T-cell (primary cell): ENCODE measurements at places on chromosomes 4 and X.

GRCh38 chrX:26146024-26146423 is 7.9 kb downstream of the MAGEB18 start:
- H3K4me1 ChIP-seq = no peaks in the 10 kb centered on the region
- no peak for DNase-seq
- no peak overlapping the region for H3K27ac ChIP-seq
- H3K36me3 ChIP-seq = no peaks in the 10 kb centered on the region

DNA sequence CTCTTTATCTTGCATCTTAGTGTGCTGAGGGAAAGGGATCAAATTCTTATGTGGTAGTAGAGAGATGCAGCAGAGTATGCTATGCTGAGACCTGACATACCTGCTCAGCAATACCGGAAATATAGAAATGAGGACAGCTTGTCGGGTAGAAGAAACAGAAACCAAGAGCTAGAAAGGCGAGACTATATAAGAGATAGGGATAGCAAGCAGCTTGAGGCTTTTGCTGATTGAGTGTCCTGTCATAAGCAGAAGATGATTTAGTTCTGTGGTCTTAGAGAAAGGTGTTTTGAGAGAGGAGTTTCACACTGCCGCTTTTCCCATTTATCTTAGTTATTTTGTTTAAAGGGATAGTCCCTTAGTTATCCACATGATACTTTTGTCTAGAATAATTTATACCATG is 31.7 kb downstream of the USP9X start:
- H3K27ac ChIP-seq = peak overlapping the region; percentile 55
- H3K4me1 ChIP-seq = peaks cover 39% of the 10 kb centered on the region
- H3K27me3 ChIP-seq = no peaks in the 10 kb centered on the region
- H3K36me3 ChIP-seq = no peaks in the 10 kb centered on the region
- DNase-seq = no peak

- H3K4me1 ChIP-seq = no peaks in the 10 kb centered on the region
- no peaks in the 10 kb centered on the region for H3K27me3 ChIP-seq
- H3K36me3 ChIP-seq = no peaks in the 10 kb centered on the region
- no peak for DNase-seq
- H3K27ac ChIP-seq = no peak overlapping the region
- no peak overlapping the region for H3K4me3 ChIP-seq
Observed at GRCh38 chr4:127103681-127104115, 529.1 kb upstream of the INTU start.

GRCh38 chrX:10939424-10939823 is 171.7 kb upstream of the HCCS start:
- DNase-seq = no peak
- H3K4me1 ChIP-seq = no peaks in the 10 kb centered on the region
- no peaks in the 10 kb centered on the region for H3K36me3 ChIP-seq

DNA sequence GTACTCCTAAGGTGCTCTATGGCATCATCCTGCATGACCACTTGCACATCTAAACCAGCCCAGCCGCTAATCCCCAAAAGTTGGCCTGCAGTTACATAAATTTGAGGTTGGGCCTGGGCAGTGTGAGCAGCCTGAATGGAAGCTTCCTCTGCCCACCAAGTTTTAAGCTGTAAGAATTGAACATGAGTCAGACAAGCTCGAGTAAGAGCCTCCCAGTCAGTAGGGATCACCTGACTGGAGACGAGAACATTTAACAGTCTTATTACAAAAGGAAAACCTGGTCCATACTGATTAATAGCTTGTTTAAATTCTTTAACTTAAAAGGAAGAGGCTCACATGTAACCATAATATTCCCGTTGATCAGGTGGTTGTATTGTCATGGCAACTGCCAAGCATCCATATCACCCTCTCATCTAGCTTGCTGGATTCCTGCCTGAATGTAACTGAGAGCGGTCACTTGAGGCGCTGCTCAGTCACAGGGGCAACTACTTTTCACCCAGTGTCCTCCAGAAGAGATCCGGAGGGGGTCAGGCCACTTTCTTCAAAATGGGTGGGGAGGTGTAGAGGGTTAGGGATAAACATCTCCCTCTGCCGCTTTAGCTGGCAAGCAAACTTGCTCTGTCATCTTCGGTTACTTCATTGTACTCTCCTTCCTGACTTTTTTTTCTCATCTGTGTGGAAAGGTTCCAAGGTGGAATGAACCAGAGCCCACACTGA is 56.6 kb upstream of the WDR1 start:
- H3K27ac ChIP-seq = no peak overlapping the region
- DNase-seq = no peak
- H3K4me1 ChIP-seq = no peaks in the 10 kb centered on the region
- no peaks in the 10 kb centered on the region for H3K27me3 ChIP-seq

GRCh38 chr4:78179196-78179595 is 122.1 kb downstream of the FRAS1 start:
- H3K27ac ChIP-seq = no peak overlapping the region
- no peak overlapping the region for H3K4me3 ChIP-seq
- H3K36me3 ChIP-seq = no peaks in the 10 kb centered on the region
- no peaks in the 10 kb centered on the region for H3K4me1 ChIP-seq
- H3K27me3 ChIP-seq = no peaks in the 10 kb centered on the region
- no peak for DNase-seq

- H3K27me3 ChIP-seq = no peaks in the 10 kb centered on the region
- no peak overlapping the region for H3K27ac ChIP-seq
- H3K36me3 ChIP-seq = peaks cover 6% of the 10 kb centered on the region
- H3K4me3 ChIP-seq = no peak overlapping the region
Observed at GRCh38 chrX:110026099-110026844, 23.4 kb downstream of the TMEM164 start.

- H3K4me1 ChIP-seq = no peaks in the 10 kb centered on the region
- H3K27me3 ChIP-seq = no peaks in the 10 kb centered on the region
- no peak overlapping the region for H3K4me3 ChIP-seq
- no peak overlapping the region for H3K27ac ChIP-seq
Observed at GRCh38 chr4:91032725-91033445, 905.7 kb downstream of the CCSER1 start.

GRCh38 chrX:74232859-74233258 is 71.1 kb upstream of the ZCCHC13 start:
- no peaks in the 10 kb centered on the region for H3K27me3 ChIP-seq
- H3K27ac ChIP-seq = no peak overlapping the region
- no peak for DNase-seq
- no peaks in the 10 kb centered on the region for H3K36me3 ChIP-seq
- no peaks in the 10 kb centered on the region for H3K4me1 ChIP-seq

- H3K27me3 ChIP-seq = no peaks in the 10 kb centered on the region
- no peak overlapping the region for H3K4me3 ChIP-seq
- no peaks in the 10 kb centered on the region for H3K4me1 ChIP-seq
- no peak for DNase-seq
- no peak overlapping the region for H3K27ac ChIP-seq
Observed at GRCh38 chr4:188439641-188440311, 300.5 kb downstream of the TRIML1 start.

- H3K27me3 ChIP-seq = no peaks in the 10 kb centered on the region
- H3K4me3 ChIP-seq = peak overlapping the region; percentile 68
- H3K36me3 ChIP-seq = no peaks in the 10 kb centered on the region
- no peak for DNase-seq
- H3K4me1 ChIP-seq = peaks cover 4% of the 10 kb centered on the region
Observed at GRCh38 chrX:41276661-41277506, 57.1 kb upstream of the DDX3X start.

DNA sequence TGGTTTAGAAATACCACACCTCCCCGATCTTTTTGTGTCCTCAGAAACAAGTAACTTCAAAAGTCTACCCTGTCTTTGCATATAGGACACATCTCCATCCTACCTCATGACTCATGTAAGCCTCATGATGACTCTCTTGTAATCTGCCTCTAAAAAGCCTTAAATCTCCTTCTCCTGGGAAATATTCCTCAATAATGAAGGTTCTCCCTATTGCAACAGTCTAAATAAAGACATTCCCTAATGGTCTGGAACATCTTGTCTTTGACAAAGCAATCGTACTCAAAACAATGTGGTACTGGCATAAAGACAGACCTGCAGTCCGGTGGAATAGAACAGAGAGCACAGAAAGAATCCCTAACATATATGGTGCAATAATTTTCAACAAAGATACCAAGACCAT is 257.7 kb downstream of the OPHN1 start:
- no peaks in the 10 kb centered on the region for H3K36me3 ChIP-seq
- DNase-seq = no peak
- no peaks in the 10 kb centered on the region for H3K27me3 ChIP-seq
- H3K27ac ChIP-seq = no peak overlapping the region
- H3K4me3 ChIP-seq = no peak overlapping the region

- no peaks in the 10 kb centered on the region for H3K27me3 ChIP-seq
- DNase-seq = no peak
- no peaks in the 10 kb centered on the region for H3K36me3 ChIP-seq
- no peak overlapping the region for H3K27ac ChIP-seq
- H3K4me3 ChIP-seq = no peak overlapping the region
- no peaks in the 10 kb centered on the region for H3K4me1 ChIP-seq
Observed at GRCh38 chr4:119034276-119035008, 101.2 kb upstream of the MYOZ2 start.

- peaks cover 11% of the 10 kb centered on the region for H3K4me1 ChIP-seq
- H3K27ac ChIP-seq = no peak overlapping the region
- H3K27me3 ChIP-seq = peaks cover 5% of the 10 kb centered on the region
- no peak overlapping the region for H3K4me3 ChIP-seq
- no peaks in the 10 kb centered on the region for H3K36me3 ChIP-seq
- no peak for DNase-seq
Observed at GRCh38 chr4:150080875-150081274, 2.6 kb downstream of the DCLK2 start.

GRCh38 chr4:10299601-10300000 is 157.6 kb downstream of the ZNF518B start:
- no peak overlapping the region for H3K27ac ChIP-seq
- H3K36me3 ChIP-seq = no peaks in the 10 kb centered on the region
- DNase-seq = no peak
- H3K27me3 ChIP-seq = no peaks in the 10 kb centered on the region
- H3K4me1 ChIP-seq = no peaks in the 10 kb centered on the region

- no peaks in the 10 kb centered on the region for H3K27me3 ChIP-seq
- no peak overlapping the region for H3K4me3 ChIP-seq
- no peaks in the 10 kb centered on the region for H3K36me3 ChIP-seq
- H3K4me1 ChIP-seq = no peaks in the 10 kb centered on the region
- no peak for DNase-seq
- H3K27ac ChIP-seq = no peak overlapping the region
Observed at GRCh38 chr4:14842964-14843630, 159.2 kb upstream of the CPEB2 start.

- no peaks in the 10 kb centered on the region for H3K27me3 ChIP-seq
- no peak overlapping the region for H3K4me3 ChIP-seq
- H3K36me3 ChIP-seq = no peaks in the 10 kb centered on the region
- H3K4me1 ChIP-seq = no peaks in the 10 kb centered on the region
Observed at GRCh38 chr4:133424605-133425004, 275.5 kb downstream of the PCDH10 start.

GRCh38 chrX:69311936-69312670 is 146.8 kb upstream of the PJA1 start:
- H3K4me3 ChIP-seq = no peak overlapping the region
- no peak for DNase-seq
- no peaks in the 10 kb centered on the region for H3K36me3 ChIP-seq
- no peak overlapping the region for H3K27ac ChIP-seq

DNA sequence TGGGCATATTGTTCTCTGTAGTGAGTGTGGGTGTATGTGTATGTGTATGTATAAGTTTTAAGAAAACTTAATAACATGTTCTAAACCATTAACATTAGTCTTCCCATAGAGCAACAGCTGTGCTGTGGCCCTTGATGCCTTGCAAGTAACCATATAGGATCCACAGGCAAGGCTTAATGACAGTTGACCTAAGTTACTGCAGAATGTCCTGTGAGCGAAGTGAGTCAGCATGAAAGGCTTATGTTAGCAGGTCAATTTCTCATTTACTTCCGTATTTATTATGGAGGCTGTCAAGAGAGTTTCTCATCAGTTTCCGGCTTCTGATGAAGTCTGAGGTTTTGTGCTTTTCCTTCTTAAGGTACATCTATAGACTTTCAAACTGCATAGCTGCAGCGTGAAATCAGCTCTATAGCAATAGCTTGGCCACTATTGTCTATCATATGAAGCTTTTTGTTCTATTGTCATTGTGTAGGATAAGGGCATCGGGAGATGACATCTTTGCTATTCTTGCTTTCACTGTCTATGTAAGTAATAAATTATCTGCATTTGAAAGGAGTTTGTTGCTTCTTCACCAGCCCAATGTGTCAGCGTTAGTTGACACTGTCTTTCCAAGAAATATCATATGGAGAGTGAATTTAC is 1153.4 kb upstream of the AGA start:
- H3K4me3 ChIP-seq = no peak overlapping the region
- H3K27ac ChIP-seq = no peak overlapping the region
- no peak for DNase-seq
- no peaks in the 10 kb centered on the region for H3K36me3 ChIP-seq
- no peaks in the 10 kb centered on the region for H3K27me3 ChIP-seq
- no peaks in the 10 kb centered on the region for H3K4me1 ChIP-seq

- no peak overlapping the region for H3K27ac ChIP-seq
- no peaks in the 10 kb centered on the region for H3K36me3 ChIP-seq
- no peaks in the 10 kb centered on the region for H3K27me3 ChIP-seq
- DNase-seq = no peak
Observed at GRCh38 chr4:102641793-102642192, 119.0 kb downstream of the MANBA start.

GRCh38 chr4:123701131-123701575 is 304.6 kb downstream of the SPRY1 start:
- no peaks in the 10 kb centered on the region for H3K27me3 ChIP-seq
- DNase-seq = no peak
- no peaks in the 10 kb centered on the region for H3K4me1 ChIP-seq

- no peak overlapping the region for H3K4me3 ChIP-seq
- H3K27me3 ChIP-seq = no peaks in the 10 kb centered on the region
- no peak for DNase-seq
- H3K27ac ChIP-seq = no peak overlapping the region
- H3K36me3 ChIP-seq = no peaks in the 10 kb centered on the region
Observed at GRCh38 chr4:12293906-12294525, 865.3 kb upstream of the HS3ST1 start.

GRCh38 chrX:129755779-129756650 is 17.2 kb downstream of the XPNPEP2 start:
- peak overlapping the region; percentile 11 for H3K4me3 ChIP-seq
- H3K27me3 ChIP-seq = no peaks in the 10 kb centered on the region
- no peaks in the 10 kb centered on the region for H3K36me3 ChIP-seq
- H3K27ac ChIP-seq = peak overlapping the region; percentile 65
- H3K4me1 ChIP-seq = peaks cover 70% of the 10 kb centered on the region

DNA sequence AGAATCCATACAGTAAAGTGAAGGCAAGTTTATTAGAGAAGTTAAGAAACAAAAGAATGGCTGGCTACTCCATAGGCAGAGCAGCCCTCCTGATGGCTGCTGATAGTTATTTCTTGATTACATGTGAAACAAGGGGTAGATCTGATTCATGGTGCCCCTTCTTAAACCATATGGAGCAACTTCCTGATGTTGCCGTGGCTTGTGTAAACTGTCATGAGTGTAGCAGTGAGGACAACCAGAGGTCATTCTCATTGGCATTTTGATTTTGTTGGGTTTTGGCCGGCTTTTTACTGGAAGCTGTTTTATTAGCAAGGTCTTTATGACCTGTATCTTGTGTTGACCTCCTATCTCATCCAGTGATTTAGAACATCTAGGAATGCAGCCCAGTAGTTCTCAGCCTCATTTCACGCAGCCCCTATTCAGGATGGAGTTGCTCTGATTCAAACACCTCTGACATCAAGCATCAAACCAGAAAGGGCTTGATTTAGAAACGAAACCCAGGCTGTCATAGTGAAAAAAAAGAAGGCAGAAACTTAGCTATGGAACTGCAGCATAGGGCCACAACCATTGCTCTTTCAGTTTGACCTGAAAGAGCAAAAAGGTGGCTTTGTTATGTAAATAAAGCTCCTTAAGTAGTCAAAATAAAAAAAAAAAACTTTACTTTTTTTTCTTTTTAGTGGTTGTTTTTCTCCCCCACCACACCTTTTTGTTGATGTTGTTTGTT is 37.8 kb downstream of the SPCS3 start:
- H3K4me1 ChIP-seq = no peaks in the 10 kb centered on the region
- no peaks in the 10 kb centered on the region for H3K36me3 ChIP-seq
- DNase-seq = no peak
- H3K27me3 ChIP-seq = peaks cover 2% of the 10 kb centered on the region
- H3K4me3 ChIP-seq = no peak overlapping the region
- H3K27ac ChIP-seq = no peak overlapping the region
